ENCODE measurements at places on chromosomes 13 and 19.

GRCh38 chr13:90577726-90578125 is 769.8 kb upstream of the MIR17HG start:
- no peak for DNase-seq

DNA sequence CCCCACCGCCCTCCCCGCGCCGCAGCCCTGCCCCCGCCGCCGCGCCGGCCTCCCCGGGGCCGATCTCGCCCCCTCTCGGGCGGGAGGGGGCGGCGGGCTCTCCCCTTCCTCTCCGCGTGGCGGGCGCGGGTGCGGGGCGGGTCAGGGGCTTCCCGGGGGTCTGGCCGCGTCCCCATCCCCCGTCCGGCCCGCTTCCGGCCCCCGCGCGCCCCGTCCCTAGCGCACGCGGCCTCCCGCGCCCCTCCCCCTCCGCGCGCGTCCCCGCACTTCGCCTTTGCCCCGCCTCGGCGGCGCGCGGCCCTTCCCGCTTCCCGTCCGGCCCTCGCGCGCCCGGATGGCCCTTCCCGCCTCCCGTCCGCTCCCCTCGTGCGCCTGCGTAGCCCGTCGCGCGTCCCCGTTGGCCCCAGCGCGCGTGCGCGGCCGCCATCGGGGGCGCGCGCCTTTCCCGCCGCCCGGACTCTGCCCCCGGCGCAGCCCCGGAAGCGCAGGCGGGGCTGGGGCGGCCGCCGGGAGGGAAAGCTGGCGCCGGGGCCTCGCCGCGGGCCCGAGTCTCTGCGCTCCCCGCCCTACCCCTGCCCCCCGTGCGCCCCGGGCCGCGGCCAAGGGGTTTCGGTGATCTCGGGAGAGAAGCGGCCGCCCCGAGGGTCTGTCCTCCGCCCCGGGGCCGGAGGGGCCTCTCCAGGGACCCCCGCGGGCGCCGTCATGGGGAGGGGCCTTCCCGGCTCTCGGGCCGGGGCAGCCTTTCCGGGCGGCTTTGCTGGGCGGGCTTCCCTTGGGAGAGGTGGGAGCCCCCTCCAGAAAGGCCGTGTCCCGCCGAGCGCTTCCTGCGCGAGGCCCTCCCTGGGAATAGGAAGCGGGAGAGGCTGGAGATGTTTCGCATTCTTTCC is 519 bp downstream of the PTBP1 start:
- peak; percentile 96 for DNase-seq

- no peak for DNase-seq
Observed at GRCh38 chr13:101393140-101393539, 23.2 kb downstream of the NALCN start.

GRCh38 chr13:99033814-99034213 is 56.0 kb upstream of the DOCK9 start:
- no peak for DNase-seq

- no peak for DNase-seq
Observed at GRCh38 chr19:6494438-6495036, 7.6 kb downstream of the TUBB4A start.

- no peak for DNase-seq
Observed at GRCh38 chr13:65378484-65378883, 1851.7 kb downstream of the PCDH9 start.

GRCh38 chr13:74046431-74046830 is 87.8 kb downstream of the KLF12 start:
- DNase-seq, result no peak

- no peak for DNase-seq
Observed at GRCh38 chr19:52992109-52993004, 21.4 kb upstream of the ERVV-1 start.

GRCh38 chr19:29309637-29310036 is 96.7 kb upstream of the UQCRFS1 start:
- no peak for DNase-seq

GRCh38 chr13:42649831-42650230 is 75.9 kb downstream of the TNFSF11 start:
- no peak for DNase-seq

- DNase-seq, result no peak
Observed at GRCh38 chr13:24654741-24655140, 25.5 kb upstream of the ATP12A start.

- DNase-seq, result no peak
Observed at GRCh38 chr13:74560325-74560724, 426.1 kb upstream of the KLF12 start.

GRCh38 chr19:55646889-55647731 is 902 bp upstream of the CCDC106 start:
- no peak for DNase-seq

GRCh38 chr19:29308977-29309590 is 96.1 kb upstream of the UQCRFS1 start:
- peak; percentile 34 for DNase-seq

- no peak for DNase-seq
Observed at GRCh38 chr19:17942582-17943273, 9.9 kb downstream of the CCDC124 start.

- DNase-seq, result no peak
Observed at GRCh38 chr13:42119875-42120274, 71.4 kb downstream of the DGKH start.

GRCh38 chr13:75770164-75770563 is 134.0 kb downstream of the LMO7 start:
- DNase-seq, result no peak

DNA sequence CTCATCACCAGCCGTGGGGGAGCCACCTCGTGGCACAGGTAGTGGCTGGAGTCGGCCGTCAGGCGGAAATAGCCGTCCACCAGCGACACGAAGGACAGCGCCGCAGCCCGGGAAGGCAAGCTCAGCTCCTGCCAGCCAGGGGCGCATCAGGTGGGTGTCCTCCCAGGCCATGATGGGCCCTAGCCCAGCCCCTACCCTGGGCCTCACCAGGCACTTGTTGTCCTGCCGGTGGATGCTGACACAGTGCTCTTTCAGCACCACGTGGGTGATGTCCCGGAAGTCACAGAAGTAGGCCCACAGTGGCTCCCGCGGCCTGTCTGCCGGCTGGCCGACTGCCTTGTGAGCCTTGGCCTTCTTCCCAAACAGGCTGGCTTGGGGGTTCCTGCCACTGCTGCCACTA is 15.7 kb downstream of the TYK2 start:
- DNase-seq, result peak; percentile 46

- DNase-seq, result no peak
Observed at GRCh38 chr13:90171649-90172048, 1175.8 kb upstream of the MIR17HG start.

DNA sequence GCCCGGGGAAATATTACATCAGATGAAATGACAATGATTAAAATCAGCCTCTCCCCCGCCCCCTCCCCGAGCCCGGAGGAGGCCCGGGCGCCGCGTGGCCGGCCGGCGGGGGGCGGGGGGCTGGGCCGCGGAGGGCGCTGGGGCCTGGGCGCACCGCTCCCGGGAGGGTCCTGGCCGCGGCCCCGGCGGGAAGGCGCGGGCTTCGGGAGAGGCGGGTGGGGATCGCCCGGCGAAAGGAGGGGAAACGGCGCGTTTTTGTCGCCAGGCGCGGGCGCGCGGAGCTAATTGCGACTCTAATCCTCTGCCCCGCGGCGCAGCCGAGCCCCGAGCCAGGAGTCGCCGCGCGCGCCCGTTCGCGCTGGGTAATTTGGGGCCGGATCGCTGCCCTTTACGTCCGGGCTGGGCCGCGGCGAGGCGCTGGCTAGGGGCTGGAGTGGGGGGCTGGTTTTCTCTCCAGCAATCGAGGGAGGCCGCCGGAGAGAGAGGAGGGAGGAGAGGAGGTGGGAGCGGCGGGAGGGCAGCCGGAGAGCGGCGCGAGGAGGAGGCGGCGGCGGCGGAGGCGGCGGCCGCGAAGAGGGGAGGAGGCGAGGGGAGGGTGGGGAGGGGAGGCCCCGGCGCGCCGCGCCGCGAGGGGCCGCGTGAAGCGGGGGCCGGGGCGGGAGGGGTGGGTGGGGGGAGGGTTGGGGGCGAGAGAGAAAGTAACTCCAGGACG is at the start of gene KCTD15:
TSS of gene KCTD15 (plus strand) at position 707 of the 712 bp plus-strand sequence. CDS start 3,585 bp downstream, outside the sequence.
- no peak for DNase-seq

DNA sequence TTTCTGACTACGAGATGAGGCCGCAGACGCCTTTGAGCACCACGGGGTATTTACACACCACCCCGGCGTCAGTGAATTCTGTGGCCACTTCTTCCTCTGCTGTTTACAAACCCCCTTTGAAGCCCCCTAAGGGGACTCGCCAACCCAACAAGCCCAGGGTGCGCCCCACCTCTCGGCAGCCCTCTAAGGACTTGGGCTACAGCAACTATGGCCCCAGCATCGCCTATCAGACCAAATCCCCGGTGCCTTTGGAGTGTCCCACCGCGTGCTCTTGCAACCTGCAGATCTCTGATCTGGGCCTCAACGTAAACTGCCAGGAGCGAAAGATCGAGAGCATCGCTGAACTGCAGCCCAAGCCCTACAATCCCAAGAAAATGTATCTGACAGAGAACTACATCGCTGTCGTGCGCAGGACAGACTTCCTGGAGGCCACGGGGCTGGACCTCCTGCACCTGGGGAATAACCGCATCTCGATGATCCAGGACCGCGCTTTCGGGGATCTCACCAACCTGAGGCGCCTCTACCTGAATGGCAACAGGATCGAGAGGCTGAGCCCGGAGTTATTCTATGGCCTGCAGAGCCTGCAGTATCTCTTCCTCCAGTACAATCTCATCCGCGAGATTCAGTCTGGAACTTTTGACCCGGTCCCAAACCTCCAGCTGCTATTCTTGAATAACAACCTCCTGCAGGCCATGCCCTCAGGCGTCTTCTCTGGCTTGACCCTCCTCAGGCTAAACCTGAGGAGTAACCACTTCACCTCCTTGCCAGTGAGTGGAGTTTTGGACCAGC is 5.3 kb downstream of the SLITRK5 start:
- DNase-seq, result no peak

GRCh38 chr13:42054798-42055499 is 6.5 kb downstream of the DGKH start:
- no peak for DNase-seq

DNA sequence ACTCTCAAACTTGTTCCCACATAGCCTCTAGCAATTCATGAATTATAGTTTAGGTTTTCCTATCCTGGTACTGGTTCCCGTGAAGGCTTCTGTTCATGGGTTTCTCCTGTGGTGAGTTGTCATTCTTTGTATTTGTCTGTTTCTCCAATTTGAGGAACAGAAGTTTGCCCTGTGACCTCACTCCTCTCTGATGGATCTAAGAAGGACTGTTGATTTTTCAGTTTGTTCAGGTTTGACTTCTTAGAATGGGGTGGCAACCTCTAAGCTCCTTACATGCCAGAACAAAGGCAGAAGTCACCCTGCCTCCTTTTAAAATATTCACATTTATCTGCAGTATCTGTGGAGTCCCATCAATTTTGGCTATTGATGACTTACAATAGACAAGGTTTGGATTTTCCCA is 354.0 kb downstream of the SPRY2 start:
- no peak for DNase-seq
